ENCODE measurements at places on chromosomes 16 and 17.

DNA sequence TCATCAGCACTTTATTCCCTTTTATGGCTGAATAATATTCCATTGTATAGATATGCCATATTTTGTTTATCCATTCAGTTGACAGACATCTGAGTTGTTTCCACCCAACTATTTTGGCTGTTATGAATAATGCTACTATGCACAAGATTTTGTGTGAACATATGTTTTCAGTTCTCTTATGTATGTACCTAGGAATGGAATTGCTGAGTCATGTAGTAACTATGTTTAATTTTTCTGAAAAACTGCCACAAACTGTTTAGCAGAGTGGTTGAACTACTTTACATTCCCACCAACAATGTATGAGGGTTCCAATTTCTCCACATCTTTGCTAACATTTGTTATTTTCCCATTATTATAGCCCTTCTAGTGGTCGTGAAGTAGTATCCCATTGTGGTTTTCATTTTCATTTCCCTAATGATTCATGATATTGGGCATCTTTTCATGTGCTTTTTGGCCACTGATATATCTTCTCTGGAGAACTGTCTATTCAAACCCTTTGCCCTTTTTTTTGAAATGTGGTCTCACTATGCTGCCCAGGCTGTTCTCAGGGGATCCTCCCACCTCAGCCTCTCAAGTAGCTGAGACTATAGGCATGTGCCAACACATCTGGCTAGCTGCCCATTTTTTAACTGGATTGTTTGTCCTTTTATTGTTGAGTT is 26.3 kb downstream of the SMURF2 start:
- no peak for DNase-seq

DNA sequence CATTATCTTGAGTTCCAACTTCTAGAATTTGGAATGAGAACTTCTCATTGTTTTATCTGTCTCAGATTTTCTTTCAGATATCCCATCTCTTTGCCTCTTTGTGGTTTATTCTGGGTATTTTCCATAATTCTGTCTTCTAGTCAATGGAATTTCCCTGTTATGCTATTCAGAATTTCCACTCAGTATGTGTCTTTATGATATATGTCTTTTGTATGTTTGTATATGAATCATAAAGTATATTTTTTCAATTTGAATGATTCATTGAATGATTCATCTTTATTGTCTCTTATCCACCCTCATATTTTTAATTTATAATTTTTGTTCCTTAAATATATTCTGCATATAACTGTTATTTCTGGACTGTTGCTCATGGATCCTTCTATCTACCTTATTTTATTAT is 729.7 kb upstream of the GOT2 start:
- no peak for DNase-seq

DNA sequence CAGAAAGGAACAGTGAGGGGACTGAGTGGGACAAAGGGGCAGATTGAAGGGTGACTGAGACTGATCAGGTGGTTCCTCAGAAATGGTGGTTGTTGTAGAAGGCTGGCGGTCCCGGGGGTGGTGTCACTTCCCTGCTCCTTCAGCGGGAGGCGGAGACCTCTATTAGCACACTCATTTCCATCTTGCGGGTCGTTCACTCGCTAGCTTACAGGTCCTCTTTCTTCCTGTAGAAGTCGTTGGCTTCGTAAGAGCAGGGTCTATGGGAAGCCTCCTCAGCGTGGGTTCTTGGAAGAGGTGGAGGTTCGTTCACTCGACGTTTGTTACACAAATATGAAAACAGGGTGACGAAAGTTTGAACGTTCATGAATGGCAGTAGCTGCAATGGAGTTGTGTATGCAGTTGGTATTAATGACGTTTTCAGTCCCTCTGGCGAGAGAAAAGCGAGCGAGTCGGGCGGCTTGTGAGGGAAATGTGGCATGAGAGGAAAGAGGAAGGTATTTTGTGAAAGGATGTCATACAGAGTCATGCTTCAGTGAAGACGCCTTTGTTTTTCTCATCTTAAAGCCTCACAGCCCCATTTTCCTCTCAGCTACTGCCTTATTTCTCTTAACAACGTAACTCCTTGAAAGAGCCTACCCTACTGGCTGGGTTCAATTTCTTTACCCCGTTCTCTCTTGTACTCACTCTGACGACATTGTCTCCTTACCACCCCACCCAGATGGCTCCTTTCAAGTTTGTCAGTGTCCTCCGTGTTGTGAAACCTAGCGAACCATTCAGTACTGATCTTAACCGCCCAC is 667 bp downstream of the EFCAB13 start:
- DNase-seq, result peak; percentile 88

- no peak for DNase-seq
These were observed 184.4 kb upstream of the DYNLRB2 start for GRCh38 chr16:80356365-80356764.

- no peak for DNase-seq
These were observed 1362.0 kb downstream of the CDH8 start for GRCh38 chr16:60674241-60674640.

- no peak for DNase-seq
These were observed 10.9 kb downstream of the DNAAF8 start for GRCh38 chr16:4745274-4745569.

- DNase-seq, result peak; percentile 78
These were observed 83.8 kb upstream of the HNF1B start for GRCh38 chr17:37828651-37829124.

DNA sequence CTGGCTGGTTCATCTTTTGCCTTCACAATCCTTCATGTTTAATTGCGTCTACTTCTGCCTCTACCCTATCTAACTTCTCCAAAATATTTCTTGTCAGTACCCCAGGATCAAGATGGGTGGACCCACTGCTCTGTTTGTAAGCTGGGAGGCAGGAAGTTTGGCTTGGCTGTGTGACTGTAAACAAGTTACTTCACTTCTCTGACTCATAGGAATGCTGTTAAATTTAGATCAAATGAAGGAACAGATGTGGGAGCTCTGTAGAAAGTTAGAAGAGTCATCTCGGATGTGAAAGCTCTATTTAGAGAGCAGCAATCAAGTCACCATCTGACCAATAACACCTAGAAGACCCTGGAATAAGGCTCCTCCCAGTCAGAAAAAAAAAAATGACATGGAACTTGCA is 55.2 kb upstream of the MRTFB start:
- DNase-seq, result peak; percentile 20

- no peak for DNase-seq
These were observed 41.1 kb upstream of the SOX9 start for GRCh38 chr17:72079700-72080099.

- DNase-seq, result peak; percentile 69
These were observed 2.5 kb upstream of the ABCC12 start for GRCh38 chr16:48158296-48158695.

DNA sequence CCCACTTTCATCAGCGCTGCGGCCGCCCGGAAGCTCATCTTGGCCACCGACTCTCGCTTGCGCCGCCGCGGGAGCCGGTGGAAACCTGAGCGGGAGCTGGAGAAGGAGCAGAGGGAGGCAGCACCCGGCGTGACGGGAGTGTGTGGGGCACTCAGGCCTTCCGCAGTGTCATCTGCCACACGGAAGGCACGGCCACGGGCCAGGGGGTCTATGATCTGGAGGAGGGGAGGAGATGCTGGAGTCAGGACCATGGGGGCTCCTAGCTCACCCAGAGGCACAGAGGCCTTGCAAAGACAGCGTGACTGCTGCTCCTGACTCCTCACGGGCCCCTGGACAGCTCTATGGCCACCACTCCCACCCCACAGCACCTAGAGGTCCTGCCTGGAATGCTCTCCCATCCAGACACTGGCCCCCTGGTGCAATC is 9.4 kb downstream of the SNRNP25 start:
- no peak for DNase-seq

GRCh38 chr16:49675413-49675812 is 180.5 kb downstream of the ZNF423 start:
- DNase-seq, result no peak

- peak; percentile 33 for DNase-seq
These were observed 24.8 kb upstream of the MAP3K14 start for GRCh38 chr17:45341533-45342158.

GRCh38 chr17:49223517-49224197 is 6.9 kb downstream of the PHOSPHO1 start:
- peak; percentile 56 for DNase-seq

DNA sequence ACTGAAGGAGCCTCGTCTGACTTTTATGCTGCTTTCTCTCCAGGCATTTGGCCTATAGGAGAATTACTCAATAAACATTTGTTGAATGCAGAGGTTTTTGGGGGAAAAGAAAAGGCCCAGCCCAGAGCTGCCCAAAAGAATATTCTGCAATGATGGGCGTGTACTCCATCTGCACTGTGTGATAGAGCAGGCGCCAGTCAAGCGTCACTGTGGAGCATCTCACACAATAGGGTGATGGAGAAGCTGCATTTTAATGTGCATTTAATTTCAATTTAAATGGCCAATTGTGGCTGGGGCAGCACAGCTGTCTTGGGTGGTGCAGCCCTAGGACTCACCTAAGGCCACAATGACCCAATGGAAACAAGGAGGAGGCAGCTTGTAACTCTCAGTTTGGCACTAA is 20.6 kb downstream of the GLYR1 start:
- DNase-seq, result no peak

GRCh38 chr17:41653892-41654677 is 29.7 kb upstream of the KRT17 start:
- DNase-seq, result no peak

GRCh38 chr16:19808061-19808641 is 76.5 kb downstream of the GPRC5B start:
- no peak for DNase-seq

DNA sequence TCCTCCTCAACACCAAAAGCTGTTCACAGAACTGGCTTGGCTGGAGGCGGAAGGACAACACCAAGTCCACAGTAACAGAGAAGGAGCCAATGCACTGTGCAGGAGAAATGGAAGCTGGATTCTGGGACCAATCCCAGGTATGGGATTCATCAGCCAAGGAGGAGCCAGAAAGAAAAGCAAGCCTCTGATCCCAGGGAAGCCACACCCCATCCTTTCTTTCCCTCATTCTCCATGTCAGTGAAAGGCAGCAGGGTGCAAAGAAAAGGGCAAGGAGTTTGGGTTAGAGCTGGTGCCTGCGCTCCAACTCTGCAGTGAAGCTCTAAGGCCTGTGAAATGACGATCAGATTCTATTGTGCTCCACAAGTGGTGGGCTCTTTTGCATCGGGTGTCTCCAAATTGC is 11.0 kb downstream of the DCAKD start:
- DNase-seq, result no peak

- no peak for DNase-seq
These were observed 106.7 kb upstream of the SDK2 start for GRCh38 chr17:73750975-73751374.

- DNase-seq, result no peak
These were observed 28.4 kb upstream of the TANC2 start for GRCh38 chr17:62937606-62938005.

DNA sequence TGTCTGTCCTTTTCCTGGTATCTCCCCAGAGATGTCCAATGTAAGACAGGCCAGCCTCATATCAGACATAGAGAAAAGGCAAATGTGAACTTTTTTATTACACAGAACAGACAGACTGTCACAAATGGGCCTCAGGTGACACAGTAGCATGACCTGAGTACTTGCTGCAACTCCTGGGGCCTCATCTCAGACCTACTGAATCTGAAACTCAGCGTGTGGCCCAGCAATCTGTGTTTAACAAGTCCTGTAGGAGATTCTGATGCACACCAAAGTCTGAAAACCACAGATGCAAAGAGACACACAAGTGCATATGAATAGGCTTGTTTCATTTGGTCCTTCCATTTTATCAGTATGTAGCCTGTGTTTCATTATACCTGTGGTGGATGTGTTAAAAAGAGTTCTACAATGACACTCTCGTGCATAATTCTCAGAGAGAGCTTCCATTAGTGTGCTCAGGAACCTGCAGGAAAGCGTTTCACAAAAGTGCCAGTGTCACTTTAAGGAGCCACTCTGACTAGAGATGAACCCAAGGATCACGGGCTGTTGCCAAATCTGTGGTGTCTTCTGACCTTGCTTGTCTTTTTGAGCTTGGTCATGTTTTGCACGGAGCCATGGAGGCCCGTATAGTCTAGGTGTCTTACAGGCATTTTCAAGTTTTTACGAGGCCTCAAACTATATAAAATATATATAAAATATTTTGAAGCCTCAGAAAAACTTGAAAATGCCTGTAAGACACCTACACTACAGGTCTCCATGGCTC is 33.8 kb upstream of the NF1 start:
- DNase-seq, result peak; percentile 14

DNA sequence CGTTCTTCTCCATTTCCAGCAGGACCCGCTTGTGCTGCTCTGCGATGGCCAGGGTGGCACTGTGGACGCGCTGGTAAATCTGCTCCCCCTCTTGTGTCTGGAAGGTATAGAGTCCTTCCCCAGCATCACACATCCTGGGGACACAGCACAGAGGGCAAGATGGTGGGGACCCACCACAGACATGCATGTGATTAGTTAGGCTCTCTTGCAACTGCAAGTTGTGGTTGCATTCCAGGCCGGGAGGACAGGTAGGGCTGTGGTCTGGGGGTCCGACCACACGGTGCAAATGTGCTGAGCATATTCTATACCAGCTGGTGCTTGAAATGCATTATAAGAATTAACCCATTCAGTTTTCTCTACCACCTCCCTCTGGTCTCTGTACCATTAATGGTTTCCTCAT is 11.4 kb downstream of the POLR2C start:
- DNase-seq, result no peak

- DNase-seq, result no peak
These were observed 269.7 kb downstream of the CBLN1 start for GRCh38 chr16:49011901-49012300.

DNA sequence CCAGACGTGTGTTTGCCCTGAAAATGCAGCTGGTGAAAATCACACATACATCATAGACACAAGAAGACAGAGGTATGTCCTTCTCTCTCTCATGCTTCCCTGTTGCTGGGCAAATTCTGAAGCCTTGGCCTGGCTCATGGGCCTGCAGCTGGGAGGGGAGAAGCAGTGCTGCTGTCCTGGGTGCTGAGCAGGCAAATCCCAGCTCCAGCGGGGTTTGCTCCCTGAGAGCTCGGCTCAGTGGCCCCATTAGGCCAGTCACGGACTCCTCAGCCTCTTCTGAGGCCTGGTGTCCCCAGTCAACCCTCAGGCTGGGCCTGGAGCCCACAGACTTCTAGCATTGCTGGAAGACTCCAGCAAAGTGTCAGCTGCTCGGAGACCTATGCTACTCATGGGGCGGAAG is 11.7 kb downstream of the RHBDL3 start:
- peak; percentile 62 for DNase-seq

DNA sequence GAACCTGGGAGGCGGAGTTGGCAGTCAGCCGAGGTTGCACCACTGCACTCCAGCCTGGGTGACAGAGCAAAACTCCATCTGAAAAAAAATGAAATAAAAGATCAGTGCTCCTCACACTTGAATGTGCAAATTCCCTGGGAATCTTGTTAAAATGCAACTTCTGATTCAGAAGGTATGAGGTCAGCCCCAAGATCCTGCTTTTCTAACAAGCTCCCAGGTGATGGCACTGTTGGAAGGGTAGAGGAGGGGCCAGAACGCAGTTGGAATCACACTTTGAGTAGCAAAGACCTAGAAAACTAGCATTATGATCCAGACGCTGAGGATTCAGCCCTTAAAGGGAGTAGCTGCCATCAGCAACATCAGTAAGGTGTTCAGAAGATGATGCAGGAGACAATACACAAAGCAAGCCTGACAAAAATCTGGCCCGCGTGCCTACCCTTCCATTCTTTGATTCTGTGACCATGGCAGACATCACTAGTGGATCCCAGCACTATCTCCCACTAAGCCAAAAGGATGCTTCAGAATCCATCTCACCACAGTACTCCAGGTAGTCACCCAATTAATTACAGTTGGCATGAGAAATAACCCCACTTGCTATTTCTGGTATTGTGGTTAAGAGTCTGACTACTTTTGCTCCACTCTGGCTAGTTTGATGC is 33.1 kb upstream of the MEIOC start:
- DNase-seq, result no peak

GRCh38 chr16:69863401-69864281 is 87.5 kb upstream of the CLEC18A start:
- no peak for DNase-seq

- DNase-seq, result no peak
These were observed 852 bp downstream of the MARVELD3 start for GRCh38 chr16:71626858-71627213.
